ENCODE measurements at places on chromosomes 5 and 9. TPM values are rescaled to one million over a fixed set of nuclear protein-coding genes. Genes with fewer than 3 reads are reported as not detected.

DNA sequence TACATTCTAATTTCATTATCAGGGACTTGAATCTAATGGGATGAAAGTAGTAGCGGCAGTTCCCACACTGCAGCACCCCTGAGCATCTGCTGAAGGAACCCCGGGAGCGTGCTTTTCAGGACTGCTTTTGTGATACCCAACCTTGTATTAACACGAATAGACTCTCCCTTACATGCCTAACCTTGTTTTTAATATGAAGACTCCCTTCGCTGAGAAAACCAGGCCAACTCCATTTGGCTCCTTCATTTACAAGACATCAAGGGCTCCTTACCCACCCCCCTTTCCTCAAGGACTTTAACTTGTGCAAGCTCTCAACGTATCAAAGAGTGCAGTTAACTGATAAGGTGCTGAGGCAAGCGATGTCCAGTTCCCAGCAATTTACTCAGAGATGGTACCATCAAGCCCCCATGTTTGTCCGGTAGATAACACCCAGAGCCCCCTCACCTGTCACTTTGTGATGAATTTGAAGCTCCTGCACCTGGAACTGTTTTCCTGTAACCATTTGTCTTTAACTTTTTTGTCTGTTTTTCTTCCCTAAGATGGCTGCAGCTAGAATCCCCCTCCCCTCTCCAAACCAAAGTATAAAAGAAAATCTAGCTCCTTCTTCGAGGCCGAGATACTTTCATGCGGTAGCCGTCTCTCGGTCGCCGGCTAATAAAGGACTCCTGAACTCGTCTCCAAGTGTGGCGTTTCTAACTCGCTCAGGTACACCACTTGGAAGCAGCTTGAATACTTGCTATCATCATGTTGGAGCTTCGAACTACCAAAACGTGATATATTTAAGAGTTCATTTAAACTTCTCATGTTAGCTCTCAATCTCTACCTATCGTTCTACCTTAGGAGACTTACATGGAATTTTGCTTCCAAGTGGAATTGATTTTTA lies 10.7 kb downstream of the HNRNPH1 start:
- DNase-seq, result peak; percentile 32

- DNase-seq, result no peak
Observed at GRCh38 chr5:144467792-144468191, 297.1 kb downstream of the KCTD16 start.

DNA sequence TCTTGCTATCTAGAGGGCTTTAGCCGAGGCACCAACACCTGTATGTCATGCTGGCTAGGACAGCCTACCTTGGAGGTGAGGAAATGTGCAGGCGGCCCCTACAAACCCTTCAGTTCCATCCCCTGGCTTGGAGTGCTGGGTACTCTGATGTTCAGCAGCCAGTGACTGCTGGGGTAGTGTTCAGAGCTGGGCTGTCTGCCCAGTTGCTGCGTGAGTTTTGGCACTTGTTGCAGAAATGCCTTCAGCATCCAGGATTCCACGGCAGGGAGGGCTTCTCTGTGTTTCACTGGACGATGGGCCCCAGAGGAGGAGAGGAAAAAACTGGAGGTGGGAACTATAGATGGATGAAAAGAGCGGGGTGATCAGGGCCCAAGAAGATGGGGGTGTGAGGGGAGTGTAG lies 10.4 kb downstream of the SWI5 start:
- DNase-seq, result no peak

GRCh38 chr5:167658889-167659288 lies 632.6 kb upstream of the WWC1 start:
- DNase-seq, result no peak

- DNase-seq, result no peak
Observed at GRCh38 chr5:56307714-56308333, 74.7 kb upstream of the ANKRD55 start.

DNA sequence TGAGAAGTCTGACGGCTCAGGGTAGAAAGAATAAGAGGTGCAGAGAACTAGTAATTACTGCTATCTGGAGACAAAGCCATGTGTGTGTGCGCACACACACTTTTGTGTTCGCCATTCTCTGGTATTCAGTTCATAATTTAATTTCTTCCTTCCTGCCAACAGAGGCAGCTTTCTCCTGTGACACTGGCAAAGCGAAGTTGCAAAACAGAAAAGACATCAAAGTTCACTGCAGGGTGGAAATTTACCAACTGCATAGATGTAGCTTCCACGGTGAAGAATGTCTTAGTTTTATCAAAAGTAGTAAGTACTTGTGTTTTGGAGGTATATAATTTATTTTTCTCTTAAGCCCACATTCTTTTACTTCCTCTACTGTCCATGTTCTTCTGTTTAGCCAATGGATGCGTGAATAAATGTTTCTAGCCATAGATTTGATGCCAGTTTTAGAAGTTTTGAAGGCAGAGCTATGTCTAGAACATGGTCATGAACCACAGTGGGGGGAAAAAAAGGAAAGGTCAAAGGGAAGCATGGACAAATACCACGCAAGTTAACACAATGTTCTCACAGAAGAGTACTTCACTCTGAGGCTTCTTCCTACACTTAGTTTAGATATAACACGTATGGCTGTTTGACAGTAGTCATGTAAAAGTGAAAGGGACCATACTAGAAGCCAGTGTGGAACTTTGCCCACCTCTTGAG lies 536.5 kb upstream of the GRIA1 start:
- DNase-seq, result no peak

DNA sequence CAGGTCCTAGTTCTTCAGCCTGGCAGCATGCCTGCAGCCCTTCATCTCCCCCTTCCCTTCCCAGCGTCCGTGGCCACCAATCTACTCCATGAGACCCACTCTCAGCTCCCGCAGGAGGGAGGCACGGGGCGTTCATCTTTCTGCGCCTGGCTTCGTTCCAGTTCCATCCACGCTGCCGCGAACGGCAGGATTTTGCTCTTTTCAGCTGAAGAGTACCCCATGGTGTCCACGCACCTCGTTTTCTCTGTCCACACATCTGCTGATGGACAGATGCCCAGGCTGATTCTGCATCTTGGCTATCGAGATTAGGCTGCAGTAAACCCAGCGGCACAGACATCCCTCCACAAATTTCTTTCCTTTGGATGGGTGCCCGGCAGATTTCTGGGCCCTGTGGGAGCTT lies 30.5 kb upstream of the NKD2 start:
- DNase-seq, result no peak

- no peak for DNase-seq
Observed at GRCh38 chr5:57539281-57539701, 56.7 kb upstream of the ACTBL2 start.

DNA sequence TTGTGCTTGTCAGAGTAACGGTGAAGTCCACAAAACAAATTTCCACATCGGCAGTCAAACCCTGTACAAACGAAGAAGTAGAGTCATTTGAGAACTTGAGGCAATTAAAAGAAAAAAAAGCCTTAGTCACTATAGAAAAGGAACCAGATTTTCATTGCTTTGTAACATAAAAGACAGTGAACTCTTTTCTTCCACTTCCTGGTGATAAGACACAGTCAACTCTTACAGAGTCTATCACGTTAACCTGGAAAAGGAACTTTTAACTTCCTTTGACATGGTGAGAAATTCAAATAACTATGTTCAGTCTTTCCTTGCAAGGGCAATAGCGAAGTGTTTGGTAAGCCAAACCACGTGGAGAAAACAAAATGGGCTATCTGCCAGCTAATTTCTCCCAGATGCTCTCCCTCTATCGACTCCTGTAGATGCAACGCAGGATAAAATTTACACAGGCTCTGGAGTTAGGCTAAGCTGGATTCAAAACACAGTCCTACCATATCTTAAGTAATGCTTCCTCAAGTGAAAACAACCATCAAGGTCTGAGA lies 8.9 kb downstream of the ZFAND5 start:
- no peak for DNase-seq

GRCh38 chr9:2872250-2872930 lies 28.5 kb upstream of the PUM3 start:
- no peak for DNase-seq

DNA sequence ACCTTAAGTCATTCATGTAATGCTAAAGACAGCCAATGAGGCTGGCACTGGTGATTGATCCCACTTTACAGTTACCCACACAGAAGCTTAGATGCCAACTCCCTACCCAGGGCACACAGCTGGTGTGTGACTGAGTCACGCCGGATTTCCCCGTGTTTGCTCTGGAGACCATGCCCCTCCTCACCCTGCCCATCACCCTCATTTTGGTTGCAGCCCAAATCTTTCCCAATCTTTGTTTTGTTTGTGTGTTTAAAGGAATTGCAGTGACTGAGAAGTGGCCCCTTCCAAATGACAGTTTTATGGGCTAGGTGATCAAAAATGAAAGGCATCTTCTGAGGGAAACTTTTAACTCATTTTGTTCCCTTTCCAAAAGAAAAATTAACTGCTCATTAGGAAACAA lies 10.9 kb downstream of the FBXL7 start:
- no peak for DNase-seq

DNA sequence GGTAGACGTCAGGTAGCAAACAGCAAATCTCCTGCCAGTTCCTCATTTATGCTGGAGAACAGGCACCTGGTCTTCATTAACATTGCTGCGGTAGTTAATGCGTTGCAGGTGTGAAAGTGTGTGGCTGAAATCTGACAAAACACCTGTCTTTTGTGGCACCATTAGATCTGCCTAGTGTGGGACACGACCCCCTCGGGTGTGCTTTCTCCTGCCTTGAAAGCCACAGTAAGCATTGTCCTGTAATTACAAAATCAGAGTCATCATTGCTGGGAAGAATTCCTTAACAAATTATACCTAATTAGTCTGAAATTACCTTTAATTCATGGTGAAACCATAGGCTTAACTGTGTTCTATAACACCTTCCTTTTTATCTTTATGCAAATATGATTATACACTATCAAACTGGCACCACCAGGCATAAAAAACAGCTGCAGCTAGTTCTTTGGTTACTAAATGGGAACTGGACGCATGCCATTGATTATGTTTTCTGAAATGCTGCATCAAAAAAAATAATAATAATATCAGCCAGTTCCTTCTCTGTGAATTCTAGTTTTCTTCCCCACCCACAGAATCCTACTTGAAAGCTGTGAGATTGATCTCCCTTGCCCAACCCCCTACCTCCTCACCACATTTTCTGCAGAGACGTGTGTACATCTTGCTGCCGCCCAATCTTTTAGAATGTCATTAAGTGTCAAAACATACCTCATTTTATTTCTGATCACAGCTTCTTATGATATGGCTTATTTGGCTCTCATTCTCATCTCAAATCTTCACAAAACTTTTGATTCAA lies 374.0 kb downstream of the NFIB start:
- no peak for DNase-seq

- DNase-seq, result peak; percentile 88
Observed at GRCh38 chr9:134929193-134930158, 11.8 kb upstream of the FCN1 start.

- DNase-seq, result no peak
Observed at GRCh38 chr9:136058801-136059302, 36.2 kb downstream of the NACC2 start.

DNA sequence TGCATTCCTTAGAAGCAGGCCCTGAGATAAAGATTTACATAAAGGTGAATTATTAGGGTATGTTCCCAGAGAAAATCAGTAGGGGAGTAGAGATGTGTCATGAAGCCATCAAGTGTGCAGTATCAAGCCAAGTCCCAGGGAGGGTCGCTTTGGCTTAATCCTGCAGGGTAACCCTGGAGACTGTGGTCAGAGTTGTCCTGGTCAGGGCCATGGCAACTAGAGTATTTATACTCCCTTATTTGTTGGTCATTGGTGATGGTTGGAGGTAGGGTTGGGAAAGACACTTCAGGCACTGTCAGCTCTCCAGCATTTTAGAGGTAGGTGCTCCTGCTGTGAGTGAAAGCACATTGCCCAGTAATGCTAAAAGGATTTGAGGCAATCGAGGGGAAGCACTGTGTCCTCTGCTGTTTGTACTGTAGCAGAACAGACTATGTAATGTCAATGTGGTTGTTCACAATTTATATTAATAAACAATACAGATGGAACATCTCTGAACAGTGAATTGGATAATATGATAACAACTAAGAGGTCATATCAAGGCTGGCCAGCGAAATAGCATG lies 108.9 kb downstream of the GDNF start:
- no peak for DNase-seq

- no peak for DNase-seq
Observed at GRCh38 chr9:81022177-81022576, 667.2 kb downstream of the TLE1 start.

GRCh38 chr5:68440651-68441050 lies 225.1 kb downstream of the PIK3R1 start:
- no peak for DNase-seq

DNA sequence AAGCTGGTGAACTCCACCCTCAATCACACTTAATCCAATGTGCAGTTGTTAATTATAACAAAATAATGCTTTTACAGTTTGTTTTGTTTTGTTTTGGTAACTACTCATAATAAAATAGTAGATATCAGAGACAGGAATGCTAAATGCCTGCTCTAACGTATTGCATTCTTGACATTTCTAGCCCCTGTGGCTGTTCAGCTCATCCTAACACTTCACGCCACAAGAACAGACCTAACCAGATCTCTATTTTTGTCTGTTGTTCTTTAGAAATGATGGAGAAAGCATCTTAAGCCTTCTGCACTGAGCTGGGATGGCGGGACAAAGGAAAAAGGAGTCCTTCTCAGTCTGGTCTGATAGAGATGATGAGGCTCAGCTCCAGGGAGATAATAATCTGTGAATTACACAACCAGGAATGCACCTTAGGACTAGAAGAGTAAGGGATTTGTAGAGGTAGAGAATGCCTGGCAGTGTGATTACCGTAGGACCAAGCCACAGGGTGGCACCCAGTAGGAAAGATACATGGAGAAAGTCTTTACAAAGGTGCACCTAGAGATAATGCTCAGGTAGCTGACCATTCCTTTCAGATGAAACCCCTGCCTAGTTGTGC lies 628.8 kb downstream of the PDE4D start:
- DNase-seq, result no peak

GRCh38 chr9:94665613-94666012 lies 26.3 kb upstream of the FBP1 start:
- no peak for DNase-seq

- no peak for DNase-seq
Observed at GRCh38 chr9:77598991-77599390, 49.1 kb downstream of the GNA14 start.

DNA sequence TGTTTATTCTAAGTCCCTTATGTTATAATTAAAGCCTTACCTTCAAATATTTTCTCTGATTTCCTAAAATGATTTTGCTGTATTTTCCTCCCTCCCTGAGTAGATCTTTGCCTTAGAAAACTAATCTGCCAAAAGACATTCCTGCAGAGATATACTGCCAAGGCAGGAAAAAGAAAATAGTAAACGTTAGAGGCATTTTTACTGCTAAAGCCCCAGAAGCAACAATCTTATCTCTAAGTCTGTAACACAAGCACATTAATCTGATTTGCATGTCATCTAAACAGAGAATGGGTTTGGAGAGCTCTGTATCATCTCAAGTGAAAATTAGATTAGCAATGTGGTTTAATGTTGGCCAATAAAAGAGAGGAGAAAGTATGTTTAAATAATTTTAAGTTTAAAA lies 847.7 kb downstream of the MAT2B start:
- DNase-seq, result no peak

GRCh38 chr9:114307899-114308267 lies 15.0 kb upstream of the ORM1 start:
- no peak for DNase-seq

GRCh38 chr5:52922384-52922783 lies 66.8 kb upstream of the ITGA2 start:
- no peak for DNase-seq

The ANKRA2 gene
- polyA plus RNA-seq, result 35.1 TPM

The BHMT2 gene
- 0.17 TPM for polyA plus RNA-seq

The ERAP2 gene
- 14.7 TPM for polyA plus RNA-seq

The TMED9 gene
- polyA plus RNA-seq, result 96.9 TPM

The CNTLN gene
- 1.1 TPM for polyA plus RNA-seq

The ERP44 gene
- 10.1 TPM for polyA plus RNA-seq

The NFIB gene
- 3.6 TPM for polyA plus RNA-seq

The ENG gene
- polyA plus RNA-seq, result 47.8 TPM

The NUDT12 gene
- polyA plus RNA-seq, result 3.1 TPM

The FAM153A gene
- 24.5 TPM for polyA plus RNA-seq

The TSLP gene
- 0.35 TPM for polyA plus RNA-seq

The CDC20B gene
- polyA plus RNA-seq, result not detected

Measured in spleen (tissue), 13 donors.